ENCODE measurements at places on chromosomes 13 and 19.

- DNase-seq: no peak
These were observed at the start of gene NTN5 for GRCh38 chr19:48672994-48673393. Gene NTN5, minus strand, starts transcription at chr19:48673017. Its CDS starts 2,031 bp downstream, at chr19:48670986.

DNA sequence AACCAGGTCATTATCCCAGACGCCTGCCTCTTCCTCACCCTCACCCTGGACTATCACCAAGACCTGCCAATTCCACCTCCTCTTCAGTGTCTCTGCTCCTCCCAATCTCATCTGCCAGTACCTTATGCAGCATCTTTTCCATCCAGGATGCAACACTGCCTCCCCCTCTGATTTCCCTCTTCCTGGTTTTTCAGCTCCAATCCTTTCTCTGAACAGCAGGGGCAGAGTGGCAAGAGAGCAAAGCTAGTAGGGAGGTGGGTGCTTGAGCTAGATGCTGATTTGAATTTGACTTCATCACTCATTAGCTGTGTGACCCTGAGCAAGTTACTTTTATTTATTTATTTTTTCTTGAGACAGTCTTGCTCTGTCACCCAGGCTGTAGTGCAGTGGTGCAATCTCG is 25.6 kb upstream of the CABP5 start:
- DNase-seq: no peak

GRCh38 chr19:19820774-19821320 is 703 bp downstream of the ZNF506 start:
- no peak for DNase-seq

DNA sequence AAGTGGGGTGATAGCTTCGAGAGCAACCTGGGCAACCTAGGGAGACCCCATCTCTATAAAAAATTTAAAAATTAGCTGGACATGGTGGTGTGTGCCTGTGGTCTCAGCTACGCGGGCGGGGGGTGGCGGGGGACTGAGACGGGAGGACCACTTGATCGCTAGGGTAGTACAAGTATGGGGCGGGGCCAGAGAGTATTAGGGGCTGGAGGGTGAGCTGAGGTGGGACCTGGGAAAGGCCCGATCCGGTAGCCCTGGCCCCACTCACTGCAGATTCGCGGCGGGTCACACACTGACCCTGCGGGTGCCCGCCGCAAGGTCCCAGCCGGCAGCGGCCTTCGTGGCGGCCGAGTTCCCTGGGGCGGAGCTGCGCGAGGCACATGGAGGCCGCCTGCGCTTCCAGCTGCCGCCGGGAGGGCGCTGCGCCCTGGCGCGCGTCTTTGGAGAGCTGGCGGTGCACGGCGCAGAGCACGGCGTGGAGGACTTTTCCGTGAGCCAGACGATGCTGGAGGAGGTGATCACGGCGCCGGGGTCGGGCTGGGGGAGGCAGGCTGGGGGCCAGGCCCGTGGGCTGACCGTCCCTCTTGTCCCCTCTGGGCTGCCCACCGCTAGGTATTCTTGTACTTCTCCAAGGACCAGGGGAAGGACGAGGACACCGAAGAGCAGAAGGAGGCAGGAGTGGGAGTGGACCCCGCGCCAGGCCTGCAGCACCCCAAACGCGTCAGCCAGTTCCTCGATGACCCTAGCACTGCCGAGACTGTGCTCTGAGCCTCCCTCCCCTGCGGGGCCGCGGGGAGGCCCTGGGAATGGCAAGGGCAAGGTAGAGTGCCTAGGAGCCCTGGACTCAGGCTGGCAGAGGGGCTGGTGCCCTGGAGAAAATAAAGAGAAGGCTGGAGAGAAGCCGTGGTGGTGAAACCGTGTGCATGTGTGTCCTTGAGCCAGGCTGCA is 2.0 kb upstream of the ARHGAP45 start:
- DNase-seq: peak; percentile 58

- DNase-seq: peak; percentile 4
These were observed 103.7 kb upstream of the EDNRB start for GRCh38 chr13:78022164-78022877.

DNA sequence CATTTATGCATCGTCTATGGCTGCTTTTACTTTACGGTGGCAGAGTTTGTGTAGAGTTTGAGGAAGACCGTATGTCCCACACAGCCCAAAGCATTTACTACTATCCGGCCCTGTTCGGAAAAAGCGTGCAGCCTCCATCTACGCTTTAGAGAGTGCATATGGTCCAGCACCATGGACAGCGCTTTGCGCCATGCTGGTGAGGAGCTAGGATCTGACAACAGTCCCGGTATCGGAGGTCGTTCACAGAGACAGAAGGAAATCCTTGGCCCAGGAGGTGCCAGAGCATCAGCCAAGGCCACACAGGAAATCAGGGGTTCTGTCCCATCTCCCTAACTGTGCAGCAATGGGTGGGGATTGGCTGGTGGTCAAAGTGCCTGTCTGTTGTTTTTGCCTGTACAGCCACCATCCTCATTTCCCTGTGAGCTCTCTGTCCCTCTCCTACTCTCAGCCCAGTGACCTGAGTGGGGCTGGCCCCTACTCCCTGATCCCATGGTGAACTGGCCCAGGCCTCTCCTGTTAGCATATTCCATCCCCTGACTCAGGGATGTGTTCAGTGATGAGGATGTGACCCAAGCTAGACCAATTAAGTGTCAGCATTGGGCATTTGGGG is 16.2 kb upstream of the PRODH2 start:
- peak; percentile 27 for DNase-seq

- no peak for DNase-seq
These were observed 1794.2 kb downstream of the SLITRK5 start for GRCh38 chr13:89465366-89465765.

- no peak for DNase-seq
These were observed 9.3 kb upstream of the SYT5 start for GRCh38 chr19:55189403-55189835.

DNA sequence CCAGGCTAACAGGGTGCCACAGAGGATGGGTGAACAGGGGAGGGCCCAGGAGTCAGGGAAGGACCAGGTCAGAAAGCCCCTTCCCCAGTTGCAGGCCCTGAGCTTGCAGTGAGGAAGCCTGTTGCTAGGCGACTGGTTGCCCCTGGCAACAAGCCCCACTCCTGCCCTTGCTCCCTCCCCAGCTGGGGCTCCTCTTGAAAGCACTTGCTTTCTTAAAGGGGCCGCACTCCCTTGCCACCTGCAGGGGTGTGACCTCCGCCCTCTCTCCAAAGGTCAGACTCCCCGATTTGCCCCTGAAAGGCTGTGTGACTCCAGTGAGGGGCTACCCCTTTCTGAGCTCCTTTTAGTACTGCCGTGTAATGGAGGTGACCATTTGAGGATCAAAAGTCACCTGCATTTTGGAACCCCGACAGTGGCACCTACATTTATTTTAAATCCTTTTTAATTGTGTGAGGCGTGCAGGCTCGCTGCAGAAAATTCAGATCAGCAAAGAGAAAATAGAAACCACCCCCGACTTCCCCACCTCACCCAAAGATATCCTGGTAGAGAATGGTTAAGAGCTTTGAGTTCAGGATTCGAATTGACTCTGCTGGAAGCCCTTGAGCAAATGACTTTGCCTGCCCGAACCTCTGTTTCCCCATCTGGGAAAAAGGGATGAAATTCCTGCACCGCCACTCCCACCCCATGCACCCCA is 4.8 kb downstream of the FCHO1 start:
- DNase-seq: no peak

DNA sequence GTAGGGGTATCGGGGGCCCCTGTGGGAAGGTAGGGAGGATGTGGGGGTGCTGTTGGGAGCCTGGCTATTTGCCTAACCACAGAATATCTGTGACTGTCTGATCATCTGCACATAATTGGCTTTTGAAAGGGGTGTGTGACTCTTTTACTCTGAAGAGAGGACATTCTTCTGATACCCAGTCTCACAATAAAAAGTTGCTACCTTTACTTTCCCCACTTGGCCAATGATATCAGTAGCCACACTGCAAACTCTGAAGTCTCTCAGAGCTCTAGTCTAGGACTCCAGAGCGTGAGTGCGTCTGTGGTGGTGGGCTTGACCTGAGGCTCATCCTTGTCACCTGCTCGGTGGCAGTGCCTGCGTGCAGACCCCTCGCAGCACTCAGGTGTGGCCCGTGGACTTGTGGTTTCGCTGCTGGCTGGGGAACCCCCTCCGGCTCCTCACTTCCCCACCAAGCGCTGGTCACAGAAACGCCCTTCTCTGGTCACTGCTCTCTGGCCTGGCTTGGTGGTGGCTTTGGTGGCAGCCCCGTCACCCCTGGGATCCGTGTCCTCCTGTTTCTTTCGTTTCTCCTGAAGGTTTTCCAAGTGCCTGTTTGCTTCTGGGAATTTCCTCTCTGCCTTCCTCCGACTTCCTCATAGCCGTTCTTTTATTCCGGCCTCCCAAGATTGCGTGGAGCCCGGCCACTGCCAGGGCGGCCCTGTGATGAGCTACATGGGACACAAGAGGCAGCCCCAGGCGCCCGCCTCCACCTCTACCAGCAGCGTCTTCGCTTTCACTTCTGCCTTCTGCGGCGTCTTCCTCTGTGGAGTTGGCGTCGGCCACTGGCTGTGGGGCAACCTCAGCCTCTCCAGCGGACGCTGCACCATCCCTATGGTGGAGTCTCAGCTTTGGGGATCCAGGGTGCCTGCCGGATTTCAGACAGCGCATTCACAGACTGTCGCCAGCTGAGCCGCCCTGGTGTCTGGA is 78.0 kb downstream of the ATP11A start:
- DNase-seq: no peak

- no peak for DNase-seq
These were observed 2.7 kb downstream of the AMER2 start for GRCh38 chr13:25169356-25169755.

- DNase-seq: no peak
These were observed 23.8 kb downstream of the ELAVL1 start for GRCh38 chr19:7981661-7982060.

DNA sequence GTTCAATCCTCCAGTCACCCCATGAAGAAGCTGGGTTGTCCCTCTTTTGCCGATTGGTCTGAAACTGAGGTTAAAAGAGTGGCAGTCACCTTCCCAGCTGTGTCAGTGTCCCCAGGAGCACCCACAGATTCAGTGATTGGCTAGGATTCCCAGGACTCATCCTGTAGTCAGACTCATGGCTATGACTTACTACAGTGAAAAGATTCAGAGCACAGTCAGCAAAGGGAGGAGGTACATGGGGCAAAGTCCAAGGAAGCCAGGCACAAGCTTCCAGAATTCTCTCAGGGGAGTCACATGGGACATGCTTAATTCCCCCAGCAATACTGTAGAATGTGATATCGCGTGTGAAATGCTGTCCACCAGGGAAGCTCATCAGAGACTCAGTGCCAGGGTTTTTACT is 14.2 kb downstream of the ZNF473 start:
- no peak for DNase-seq

DNA sequence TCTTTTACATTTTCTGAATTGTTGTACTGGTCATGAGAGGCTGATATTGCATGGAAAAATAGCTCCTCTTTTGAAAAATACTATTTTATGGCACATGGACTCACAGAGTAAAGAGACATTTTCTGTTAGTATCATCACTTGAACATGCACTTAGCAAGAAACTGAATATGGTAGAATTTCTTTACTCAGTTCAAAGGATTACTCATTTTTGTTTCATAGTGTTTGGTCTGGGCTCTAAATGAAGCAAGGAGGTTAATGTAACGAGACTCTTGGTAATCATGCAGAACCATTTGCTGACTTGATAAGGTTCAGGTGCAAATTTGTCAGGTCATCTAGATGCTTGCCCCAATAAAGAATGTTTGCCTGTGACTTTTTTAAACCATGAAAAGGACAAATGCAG is 63.2 kb downstream of the GPC6 start:
- DNase-seq: no peak

GRCh38 chr19:38733493-38734175 is 10.6 kb downstream of the CAPN12 start:
- no peak for DNase-seq

DNA sequence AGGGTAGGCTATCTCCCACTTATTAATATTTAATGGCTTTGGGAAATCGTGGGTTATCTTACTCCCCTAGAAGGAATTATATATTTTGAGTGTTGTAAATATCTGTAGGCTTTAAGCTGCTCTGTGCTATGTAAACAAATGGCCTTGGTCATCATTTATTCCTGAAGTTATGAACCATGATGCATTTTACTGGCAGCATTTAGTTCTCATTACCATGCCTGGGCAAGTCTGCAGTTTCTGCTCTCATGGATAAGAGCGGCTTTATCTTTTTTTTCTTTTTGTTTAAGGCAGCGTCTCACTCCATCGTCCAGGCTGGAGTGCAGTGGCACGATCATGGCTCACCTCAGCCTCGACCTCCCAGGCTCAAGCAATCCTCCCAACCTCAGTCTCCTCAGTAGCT is 156.1 kb downstream of the IRS2 start:
- DNase-seq: no peak

- DNase-seq: no peak
These were observed 5.3 kb downstream of the FGF21 start for GRCh38 chr19:48760504-48761205.

DNA sequence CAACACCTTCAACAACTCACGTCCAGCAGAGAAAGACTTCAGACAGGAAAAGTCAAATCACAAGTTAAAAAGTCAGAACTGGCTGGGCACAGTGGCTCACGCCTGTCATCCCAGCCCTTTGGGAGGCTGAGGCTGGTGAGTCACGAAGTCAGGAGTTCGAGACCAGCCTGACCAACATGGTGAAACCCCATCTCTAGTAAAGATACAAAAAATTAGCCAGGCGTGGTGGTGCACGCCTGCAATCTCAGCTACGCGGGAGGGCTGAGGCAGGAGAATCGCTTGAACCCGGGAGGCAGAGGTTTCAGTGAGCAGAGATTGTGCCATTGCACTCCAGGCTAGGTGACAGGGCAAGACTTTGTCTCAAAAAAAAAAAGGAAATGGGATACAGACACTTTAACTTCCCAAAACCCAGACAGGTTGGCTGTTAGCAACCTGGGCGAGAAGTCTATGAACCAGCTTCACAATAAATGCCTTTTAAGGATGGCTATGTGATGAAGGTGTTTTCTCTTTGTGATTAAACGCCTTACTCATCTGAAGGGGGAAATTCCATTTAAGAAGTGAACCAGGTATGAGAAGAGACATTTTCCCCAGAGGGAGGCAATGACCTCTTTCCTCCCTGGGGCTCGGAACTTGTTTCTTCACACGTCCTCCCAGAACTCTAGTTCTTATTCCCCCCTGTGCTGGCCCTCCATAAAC is 80.4 kb downstream of the INSR start:
- DNase-seq: no peak

DNA sequence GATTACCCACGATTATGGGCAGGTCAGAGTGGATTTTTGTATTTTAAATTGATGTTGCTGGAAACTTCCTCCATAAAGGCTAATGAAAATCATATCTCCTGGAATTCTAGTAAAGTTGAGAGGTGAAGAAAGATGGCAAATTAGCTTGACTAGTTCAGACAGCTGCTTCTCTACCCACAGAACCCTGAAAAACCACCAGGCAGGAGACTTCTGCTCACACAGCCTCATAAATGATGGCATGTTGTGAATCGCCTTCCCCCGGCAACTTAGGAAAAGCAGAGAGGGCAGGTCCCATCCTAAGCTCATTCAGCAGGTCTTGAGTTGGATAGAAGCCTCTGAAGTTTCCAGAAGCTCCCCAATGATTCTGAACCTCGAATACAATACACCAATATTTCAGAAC is 87.6 kb upstream of the SLC7A1 start:
- no peak for DNase-seq

DNA sequence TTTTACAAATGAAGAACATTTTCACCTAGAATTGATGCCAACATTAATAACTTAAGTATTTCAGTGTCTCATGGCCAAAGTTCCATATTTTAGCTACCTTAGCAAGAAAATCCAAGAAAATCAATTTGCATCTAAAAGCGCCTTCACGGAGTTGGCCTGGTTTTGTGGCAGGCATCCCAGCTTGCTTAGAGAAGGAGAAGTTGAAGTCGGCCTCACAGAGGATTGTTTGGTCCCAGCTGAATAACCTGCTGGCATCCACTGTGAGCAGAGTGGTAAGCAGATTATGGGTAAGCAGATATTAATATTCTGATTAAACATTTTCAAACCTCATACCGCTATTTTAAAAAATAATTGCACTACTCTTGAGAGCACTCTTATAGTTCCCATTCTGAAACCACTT is 62.3 kb upstream of the STARD13 start:
- no peak for DNase-seq
